Mesendoderm (in vitro differentiated cells): ENCODE measurements at places on chromosomes 12 and 14.

DNA sequence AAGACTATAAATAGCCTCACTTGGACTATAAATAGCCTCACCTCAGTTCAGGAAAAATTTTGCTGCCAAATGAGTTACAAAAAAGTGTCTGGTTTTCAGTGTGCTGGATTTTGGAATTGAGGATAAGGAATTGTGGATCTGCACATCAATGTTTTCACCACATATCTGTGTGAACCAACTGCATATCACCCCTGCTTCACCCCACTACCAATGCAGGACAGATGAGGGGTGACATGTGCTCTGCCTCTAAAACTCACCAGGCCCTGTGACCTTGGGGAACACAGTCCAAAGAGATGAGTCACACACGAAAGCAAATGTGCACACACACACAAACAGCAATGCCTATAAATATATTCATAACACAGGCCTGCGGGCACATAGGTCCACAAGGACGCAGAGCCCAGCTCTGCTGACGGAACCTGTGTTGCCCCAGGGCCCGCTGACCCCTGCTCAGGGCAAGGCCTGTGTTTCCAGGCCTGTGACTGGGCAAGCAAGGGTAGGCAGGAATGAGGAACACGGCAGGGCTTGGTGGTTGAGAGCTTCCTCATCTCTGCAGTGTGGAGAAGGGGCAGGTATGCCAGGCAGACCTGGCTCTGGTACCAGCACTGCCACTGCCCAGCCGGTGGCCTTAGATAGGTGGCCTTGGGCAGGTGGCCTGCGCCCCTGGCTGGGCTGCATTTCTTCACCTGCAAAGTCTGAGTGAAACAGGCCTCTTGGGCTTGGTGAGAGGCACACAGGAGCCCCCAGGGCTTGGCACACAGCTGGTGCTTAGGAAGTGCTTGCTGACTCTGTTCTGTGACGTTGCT, 82.4 kb downstream of the ARL6IP4 start:
- DNase-seq = no peak

DNA sequence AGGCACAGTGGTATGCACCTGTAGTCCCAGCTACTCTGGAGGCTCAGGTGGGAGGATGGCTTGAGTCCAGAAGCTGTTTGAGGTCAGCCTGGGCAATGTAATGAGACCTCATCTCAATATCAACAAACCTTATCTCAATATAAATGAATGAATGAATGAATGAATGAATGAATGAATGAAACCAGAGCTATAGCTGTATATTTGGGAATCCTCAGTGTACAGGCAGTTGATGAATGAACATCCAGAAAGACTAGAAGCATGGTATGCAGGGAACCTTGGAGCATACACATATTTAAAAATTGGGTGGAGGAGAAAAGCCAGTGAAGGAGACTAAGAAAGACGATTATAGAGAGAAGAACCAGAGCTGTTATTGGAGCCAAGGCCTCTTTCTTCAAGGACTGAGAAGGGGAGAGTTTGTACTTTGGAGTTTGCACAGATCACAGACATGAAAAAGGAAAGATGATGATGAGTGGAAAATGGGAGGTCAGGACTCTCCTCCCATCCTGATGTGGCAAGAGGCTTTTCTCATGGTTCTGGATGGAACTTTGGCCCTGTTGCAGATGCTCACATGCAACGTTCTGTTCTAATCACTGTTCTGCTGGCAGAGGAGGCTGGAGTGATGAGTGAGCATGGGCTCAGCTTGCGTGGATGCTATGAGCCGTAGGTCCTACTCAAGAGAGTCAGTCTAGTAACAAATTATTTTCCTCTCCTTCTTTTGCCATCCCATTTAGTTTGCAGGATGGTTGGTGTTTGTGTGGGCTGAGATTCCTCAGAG, 114.4 kb downstream of the PRKCH start:
- no peak for DNase-seq

GRCh38 chr12:70608184-70608583, 29.0 kb downstream of the PTPRB start:
- DNase-seq = no peak

DNA sequence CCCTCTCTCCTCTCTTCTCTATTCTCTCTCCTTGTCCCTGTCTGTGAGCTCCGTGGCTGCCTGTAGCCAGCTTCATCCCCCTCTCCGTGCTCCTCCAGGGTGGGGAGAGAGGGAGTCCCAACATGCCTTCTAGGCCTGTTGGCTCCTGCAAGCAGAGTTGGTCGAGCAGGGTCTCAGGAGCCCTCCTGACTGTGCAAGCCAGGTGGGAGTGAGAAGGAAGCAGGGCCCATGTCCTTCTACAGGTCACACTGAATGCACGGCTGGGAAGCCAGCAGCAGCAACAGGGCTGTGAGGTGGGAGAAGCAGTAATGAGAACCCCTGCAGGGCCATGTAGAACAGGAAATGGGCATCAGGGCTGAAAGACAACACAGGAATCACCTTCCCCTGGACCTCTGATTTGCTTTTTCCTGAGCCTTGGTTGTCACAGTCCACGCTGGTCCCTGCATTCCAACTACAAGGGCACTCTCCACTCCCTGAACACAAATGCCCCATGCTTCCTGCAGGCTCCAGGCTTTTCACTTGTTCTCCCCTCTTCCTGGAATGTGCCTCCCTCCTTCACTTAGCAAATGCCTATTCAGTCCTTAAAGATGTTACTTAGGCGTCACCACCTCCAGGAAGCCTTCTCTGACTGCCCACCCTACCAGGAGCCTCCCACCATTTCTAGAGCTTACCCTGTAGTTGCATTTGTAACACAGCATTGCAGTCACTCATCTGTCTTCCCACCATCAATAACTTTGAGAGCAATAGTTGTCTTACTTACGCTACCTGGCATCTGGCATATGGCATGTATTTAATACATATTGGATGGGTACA, 51.2 kb downstream of the TSPAN11 start:
- peak; percentile 57 for DNase-seq

DNA sequence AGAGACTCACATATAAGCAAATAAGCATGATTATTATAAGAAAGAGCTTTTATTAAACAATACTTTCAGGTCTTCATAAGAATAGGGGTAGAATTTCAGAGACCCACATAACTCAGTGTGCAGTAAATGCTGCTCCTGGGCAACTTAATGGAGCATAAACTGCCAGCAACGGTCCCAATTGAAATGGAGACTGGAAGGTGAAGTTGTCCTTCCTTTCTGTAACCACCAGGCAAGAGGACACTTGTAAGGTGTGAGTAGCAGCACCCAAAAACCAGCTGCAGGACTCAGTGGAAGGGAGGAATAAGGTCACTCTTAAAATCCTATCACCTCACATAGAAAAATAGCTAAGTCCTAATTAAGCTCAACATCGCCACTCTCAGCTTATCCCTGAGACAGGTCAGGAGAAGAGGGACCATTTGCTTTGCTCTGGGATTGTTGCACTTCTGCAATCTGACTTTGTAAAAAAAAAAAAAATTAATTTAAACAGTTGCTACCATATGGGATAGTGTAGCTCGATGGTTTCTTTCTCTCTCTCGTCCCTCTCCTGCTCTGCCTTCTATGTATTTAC, 22.7 kb upstream of the LTA4H start:
- DNase-seq = no peak

- DNase-seq = peak; percentile 97
Observed at GRCh38 chr12:65565601-65566560, 258.4 kb upstream of the HMGA2 start.

GRCh38 chr14:26385310-26385709, 212.5 kb downstream of the NOVA1 start:
- DNase-seq = no peak

- no peak for DNase-seq
Observed at GRCh38 chr14:53630336-53630735, 326.3 kb downstream of the BMP4 start.

GRCh38 chr12:25788707-25789442, 169.6 kb upstream of the RASSF8 start:
- peak; percentile 35 for DNase-seq

DNA sequence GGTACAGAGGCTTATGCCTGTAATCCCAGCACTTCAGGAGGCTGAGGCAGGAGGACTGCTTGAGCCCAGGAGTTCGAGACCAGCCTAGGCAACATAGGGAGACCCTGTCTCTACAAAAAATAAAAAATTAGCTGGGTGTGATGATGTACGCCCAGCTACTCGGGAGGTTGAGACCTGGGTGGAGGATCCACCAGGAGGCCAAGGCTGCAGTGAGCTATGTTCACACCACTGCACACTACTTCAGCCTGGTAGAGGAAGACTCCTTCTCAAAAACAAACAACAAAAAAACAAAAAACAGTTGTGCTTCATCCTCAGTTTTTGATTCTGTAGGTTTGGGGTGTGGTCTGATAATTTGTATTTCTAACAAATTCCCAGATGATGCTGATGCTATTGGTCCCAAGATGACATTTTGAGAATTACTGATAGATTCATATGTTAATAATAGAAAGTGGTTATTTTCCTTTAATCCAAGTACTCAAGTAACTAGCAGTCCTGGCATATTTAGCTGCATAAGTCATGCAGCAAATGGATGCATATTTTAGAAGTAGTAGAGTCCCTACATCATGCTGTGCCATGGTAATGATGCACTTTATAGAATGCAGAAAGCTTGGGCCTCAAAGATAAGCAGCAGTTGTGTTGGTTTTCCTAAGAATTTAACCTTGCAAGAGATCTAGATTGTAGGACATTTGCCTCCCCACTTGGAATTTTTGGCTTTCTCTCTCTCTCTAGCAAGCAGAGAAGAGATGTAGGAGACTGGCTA, 76.1 kb upstream of the PAWR start:
- peak; percentile 32 for DNase-seq

- peak; percentile 28 for DNase-seq
Observed at GRCh38 chr12:131947482-131948027, 2.2 kb upstream of the EP400 start.

DNA sequence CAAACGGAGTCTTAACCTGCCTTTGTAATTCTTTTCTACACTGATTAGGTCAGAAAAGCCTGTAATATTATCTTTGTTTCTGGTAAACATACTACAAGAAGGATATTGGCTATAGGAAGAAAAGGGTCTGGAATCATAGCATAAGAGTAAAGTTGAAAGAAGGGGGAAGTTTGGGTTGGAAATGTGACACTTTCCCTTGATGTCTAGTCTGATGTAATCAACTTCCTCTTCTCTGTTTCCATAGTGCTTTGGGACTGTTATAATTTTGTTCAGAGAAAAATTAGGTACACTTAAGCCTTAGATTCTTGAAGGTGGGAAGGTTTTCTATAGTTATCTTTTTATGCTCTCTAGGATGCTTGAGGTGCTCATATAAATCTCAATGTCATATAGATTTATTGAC, 322.2 kb downstream of the AEBP2 start:
- DNase-seq = no peak
